ENCODE measurements at places on chromosomes 12 and 14.

DNA sequence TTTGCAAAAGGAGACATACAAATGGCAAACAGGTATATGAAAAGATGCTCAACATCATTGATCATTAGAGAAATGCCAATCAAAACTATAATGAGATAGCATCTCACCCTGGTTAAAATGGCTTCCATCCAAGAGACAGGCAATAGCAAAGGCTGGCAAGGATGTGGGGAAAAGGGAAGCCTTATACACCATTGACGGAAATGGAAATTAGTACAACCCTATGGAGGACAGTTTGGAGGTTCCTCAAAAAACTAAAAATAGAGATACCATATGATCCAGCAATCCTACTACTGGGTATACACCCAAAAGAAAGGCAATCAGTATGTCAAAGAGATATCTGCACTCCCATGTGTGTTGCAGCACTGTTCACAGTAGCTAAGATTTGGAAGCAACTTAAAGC lies 17.3 kb upstream of the CKAP4 start:
- no peak for DNase-seq

GRCh38 chr14:84421621-84422020 lies 1108.3 kb upstream of the FLRT2 start:
- DNase-seq = no peak

DNA sequence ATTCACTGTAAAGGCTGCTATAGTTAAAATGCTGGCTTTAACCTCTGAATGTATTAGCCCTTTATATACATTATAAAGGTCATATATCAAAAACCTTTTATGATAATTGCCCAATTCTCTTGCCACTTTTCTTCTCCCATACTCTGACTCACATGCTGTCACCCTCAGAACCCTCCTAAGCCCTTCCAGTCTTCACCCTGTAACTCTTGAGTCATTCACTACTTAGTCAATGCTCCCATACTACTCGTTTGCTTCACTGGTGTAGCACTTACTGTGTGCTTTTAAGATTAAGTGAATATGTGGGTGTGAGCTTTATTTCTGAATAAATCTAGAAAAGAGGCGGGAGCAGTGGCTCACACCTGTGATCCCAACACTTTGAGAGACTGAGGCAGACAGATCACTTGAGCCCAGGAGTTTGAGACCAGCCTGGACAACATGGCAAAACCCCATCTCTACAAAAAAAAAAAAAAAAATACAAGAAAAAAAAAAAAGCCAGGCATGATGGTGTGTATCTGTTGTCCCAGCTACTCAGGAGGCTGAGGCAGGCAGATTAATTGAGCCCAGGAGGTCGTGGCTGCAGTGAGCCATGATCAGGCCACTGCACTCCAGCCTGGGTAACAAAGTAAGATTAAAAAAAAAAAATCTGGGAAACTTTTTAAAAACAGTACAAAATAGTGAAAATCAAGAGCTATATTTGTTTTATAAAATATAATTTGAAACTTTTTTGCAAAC lies 37.6 kb downstream of the SPATA7 start:
- DNase-seq = no peak

DNA sequence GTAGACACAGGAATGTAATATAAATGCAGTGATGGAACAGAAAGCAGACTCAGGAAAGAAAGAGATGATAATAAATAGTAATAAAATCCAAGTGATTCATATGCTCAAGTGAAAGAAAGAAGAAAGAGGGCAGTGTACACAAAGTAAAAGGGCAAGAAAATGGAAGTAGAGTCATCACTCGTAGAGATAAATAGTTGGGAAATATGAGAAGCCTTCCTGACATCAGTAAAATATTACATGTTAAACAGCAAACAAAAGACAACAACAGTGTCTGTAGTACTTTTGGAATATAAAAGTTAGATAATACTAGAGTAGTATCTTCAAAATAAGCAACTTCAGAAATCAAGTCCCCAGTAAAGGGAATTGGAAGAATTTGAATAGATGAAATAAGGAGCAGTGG lies 412.3 kb downstream of the RAD51B start:
- no peak for DNase-seq

DNA sequence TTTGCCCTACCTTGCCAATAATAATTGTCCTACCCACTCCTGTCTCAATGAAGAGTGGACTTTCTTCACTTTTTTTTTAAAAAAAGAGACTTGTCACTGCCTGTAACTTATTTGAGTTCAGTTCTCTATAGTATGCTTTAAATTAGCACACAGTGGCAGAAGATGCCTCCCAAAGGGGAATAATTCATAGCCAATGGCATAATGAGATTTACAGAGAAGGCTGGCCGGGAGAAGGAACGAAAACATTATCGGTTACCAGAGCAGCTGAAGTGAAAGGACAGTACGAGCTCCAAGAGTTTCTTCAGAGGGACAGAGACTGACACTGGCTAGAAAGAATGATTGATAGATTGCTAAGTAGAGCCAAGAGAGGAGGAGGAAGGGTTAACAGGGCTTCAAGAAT lies 356.3 kb downstream of the EMP1 start:
- DNase-seq = no peak

- DNase-seq = peak; percentile 86
Observed at GRCh38 chr12:70242695-70243509, at the start of gene CNOT2. CNOT2 (plus strand) TSS chr12:70243433; CDS start chr12:70278227, 34,794 bp downstream.

- DNase-seq = no peak
Observed at GRCh38 chr12:87054226-87054625, 798.0 kb upstream of the MGAT4C start.

DNA sequence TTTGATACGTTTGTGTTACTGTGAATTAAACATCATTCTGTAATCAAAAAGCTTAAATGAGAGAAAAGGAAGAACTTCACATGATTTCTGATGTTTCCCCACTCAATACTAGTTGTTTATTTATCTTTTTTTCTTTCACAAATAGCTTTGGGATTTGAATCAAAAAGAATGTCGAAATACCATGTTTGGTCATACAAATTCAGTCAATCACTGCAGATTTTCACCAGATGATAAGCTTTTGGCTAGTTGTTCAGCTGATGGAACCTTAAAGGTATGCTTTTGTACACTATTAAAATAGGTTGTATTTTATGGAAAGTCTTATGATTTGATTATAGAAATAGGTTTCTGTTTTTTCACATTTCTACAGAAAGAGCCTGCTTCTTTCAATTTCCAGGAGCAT lies 41.5 kb downstream of the APAF1 start:
- DNase-seq = no peak

GRCh38 chr14:72755766-72756165 lies 138.1 kb downstream of the DPF3 start:
- no peak for DNase-seq

GRCh38 chr14:64038841-64039542 lies 186.2 kb downstream of the SYNE2 start:
- DNase-seq = no peak

GRCh38 chr12:64618953-64619590 lies 8.8 kb downstream of the RASSF3 start:
- DNase-seq = no peak

- peak; percentile 75 for DNase-seq
Observed at GRCh38 chr12:121036810-121037326, 2.2 kb downstream of the OASL start.

DNA sequence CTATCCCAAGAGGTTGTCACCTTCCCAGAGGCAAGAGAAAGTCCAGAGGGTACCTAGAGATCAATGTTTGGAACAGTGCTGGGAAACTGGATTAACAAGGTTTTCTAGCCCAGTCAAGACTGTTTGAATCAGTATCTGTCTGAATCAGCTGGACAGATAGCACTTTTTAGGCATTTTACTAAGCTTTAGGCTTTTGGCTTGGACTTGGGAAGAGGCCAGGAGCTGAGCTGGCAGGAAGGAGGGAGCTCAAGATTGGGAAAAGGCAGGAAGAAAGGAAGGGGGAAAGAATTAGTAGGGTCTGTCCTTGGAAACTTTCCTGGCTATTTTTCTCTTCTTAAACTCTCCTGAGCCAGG lies 8.3 kb downstream of the IKZF4 start:
- no peak for DNase-seq

Measured in stimulated activated naive CD8-positive, alpha-beta T cell treated with anti-CD3 and anti-CD28 coated beads, Interleukin-15, amount 100 ng/mL, for 72 hours (primary cell).